ENCODE measurements at places on chromosomes 5 and 9. TPM values are rescaled to one million over a fixed set of nuclear protein-coding genes. Genes with fewer than 3 reads are reported as not detected.

DNA sequence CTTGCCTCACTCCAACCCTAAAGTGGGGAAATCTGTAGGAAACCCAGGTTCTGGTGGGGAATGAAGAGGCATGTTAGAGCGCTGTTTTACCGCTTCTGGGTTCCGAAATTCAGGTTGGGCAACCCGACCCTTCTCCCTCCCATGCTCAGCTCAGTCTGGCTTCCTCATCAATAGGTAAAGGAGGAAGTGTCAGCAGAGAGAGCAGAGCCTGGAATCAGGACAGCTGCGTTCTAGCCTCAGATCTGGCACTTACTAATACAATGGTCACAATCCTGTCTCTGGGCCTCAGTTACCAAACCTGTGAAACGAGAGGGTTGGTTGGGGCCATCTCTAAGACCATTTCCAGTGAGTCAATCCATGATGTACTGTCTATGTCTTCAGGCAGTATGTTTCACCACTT lies 16.2 kb upstream of the TNIP1 start:
- no peak for DNase-seq

The OLFM1 gene
- total RNA-seq = not detected

DNA sequence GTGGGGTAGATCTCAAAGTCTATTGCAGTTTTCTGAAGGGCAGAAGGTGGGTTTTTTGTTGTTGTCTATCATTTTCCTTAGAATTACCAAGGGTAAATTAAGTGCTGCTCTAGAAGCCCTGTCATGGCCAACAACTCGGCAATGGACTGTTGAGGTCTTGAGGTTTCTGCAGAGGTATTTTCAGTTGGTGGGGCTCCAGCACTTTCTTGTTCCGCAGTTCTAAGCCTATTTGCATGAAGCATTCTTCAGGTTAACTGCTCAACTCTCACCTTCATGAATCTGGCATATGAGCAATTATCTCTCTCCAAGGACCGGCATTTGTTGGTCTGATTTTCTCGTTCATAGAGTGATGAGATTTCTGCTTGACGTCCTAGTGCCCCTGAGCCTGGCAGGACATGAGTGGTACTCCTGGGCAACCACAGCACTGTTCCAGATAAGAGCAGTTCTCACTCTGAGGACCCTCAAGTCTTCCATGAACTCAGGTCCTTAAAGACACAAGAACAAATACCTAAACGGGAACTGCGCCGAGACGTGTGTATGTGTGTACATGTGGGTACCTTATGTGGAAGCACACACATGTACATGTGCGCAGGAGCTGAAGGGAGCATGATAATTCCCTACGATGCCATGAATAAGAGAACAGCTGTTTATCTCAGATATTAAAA lies 544.5 kb downstream of the CSNK1G3 start:
- no peak for DNase-seq

DNA sequence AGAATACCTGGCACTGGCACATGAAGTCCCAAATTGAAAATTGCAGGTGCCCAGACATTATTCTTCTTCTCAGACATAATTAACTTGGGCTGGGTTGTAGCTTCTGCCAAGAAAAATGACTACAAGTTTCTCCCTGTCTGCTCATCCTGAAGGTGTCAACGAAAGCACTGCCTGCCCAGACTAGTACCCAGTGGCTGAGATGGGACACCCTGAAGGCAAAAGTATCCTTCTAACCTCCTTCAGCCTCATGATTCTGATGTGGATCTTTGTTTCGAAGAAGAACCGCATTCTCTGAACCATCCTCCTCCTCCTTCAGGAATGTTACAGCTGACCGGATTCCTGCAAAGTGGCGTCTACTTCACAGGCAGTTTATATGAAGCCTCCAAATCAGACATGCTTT lies 161.1 kb upstream of the FST start:
- DNase-seq = no peak

The SOHLH1 gene
- not detected for total RNA-seq

GRCh38 chr5:93577854-93578812 lies 2.9 kb downstream of the NR2F1-AS1 start:
- no peak for DNase-seq

The PCDHA3 gene
- total RNA-seq = 0.16 TPM

GRCh38 chr5:68435611-68436010 lies 220.1 kb downstream of the PIK3R1 start:
- DNase-seq = no peak

DNA sequence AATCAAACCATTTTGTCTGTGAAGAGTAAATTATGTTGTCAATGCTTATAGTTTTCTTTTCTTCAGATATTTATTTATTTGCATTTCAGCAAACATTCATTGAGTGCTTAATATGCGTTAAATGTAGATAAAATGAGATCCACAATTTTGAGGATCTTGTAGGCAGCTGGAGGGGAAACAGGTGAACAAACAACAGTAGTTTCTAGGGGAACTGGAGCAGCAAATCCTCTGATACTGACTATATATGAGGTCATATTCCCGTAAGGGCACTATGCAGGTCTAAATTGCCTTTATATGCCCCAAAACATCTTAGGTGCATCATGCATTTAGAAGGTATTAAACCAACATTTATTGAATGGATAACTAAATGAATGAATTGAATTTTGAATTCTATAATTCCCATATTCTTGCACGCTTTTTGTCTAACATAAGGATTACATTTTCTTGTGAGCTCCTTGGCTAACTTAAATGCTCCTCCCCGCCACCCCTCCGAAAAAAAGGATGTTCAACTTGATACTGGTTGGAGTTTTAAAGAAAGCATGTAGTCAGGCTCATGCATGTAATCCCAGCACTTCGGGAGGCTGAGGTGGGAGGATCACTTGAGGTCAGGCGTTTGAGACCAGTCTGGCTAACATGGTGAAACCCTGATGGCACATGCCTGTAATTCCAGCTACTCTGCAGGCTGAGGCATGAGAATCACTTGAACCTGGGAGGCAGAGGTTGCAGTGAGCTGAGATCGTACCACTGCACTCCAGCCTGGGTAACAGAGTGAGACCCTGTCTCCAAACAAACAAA lies 299.8 kb downstream of the TMEM38B start:
- no peak for DNase-seq

DNA sequence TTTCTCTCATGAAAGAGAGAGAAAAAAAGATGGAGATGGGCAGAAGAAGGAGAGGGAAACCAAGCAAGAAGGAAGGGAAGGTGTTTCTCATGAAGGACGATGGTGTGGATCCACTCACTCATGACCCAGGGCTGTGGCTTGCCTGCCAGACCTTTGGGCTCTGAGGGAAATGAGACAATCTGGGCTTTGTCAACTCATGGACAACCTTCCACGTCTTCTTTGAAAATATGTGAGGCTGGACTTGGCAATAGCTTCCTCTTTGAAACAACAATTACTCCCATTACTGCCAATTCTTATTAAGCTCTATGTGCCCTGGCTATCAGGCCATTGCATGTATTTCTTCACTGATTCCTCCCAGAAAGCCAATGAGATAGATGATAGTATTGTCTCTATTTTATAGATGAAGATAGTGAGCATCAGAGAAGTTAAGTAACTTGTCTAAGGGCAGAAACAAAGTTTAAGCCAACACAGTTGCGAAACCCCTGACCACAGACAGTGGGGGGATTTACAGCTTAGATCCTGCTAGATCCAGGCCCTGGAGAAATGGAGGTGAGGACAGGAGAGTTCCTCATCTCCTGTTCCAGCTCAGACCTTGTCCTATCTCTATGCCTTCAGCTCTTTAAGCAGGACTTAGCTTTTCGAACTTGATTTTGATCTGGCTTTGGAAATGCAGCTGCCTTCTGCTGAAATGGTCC lies 132.4 kb downstream of the GCNT1 start:
- DNase-seq = no peak

The PRDM9 gene
- not detected for total RNA-seq

DNA sequence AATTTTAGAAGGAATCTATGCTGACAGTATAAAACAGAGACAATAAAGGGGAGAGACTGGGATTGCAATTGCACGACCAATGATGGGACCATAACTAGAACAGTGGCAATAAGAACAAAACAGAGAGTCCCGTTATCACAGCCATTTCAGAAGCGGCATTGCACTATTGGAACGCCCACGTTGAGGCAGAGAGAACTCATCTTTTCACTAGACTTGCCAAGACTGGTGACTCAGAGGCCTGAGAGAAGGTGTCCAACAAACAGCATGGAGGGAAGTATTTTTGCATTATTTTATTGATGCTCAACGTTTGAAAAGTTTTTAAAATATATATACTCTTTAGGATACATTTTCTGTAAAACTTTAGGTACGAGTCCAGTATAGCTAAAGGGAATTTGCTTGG lies 737.7 kb downstream of the TLE1 start:
- DNase-seq = peak; percentile 51

GRCh38 chr9:70052768-70053167 lies 9.1 kb downstream of the MAMDC2 start:
- DNase-seq = no peak

The AIF1L gene
- 75.4 TPM for total RNA-seq

GRCh38 chr5:151648988-151649387 lies 37.7 kb downstream of the SPARC start:
- no peak for DNase-seq

The PCDHGA7 gene
- total RNA-seq = 2.3 TPM

DNA sequence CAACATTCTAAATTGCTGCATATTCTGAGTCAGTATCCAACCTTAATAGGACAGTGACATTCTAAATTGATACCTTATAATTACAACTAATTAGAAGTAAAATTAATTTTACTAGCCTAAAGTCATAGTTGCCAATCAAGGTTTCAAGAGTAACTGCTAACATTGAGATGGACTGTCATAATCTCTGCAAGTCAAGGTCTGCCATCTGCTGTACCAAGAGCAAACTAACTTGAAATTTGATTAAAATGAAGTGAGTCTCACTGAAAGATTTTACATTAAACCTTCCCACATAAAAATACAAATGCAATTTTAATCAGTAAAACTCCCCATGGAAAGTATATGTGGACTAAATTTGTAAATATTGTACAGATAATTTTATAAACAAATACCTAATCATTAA lies 235.3 kb downstream of the PRDM9 start:
- no peak for DNase-seq

The CDC37L1 gene
- total RNA-seq = 66.1 TPM

DNA sequence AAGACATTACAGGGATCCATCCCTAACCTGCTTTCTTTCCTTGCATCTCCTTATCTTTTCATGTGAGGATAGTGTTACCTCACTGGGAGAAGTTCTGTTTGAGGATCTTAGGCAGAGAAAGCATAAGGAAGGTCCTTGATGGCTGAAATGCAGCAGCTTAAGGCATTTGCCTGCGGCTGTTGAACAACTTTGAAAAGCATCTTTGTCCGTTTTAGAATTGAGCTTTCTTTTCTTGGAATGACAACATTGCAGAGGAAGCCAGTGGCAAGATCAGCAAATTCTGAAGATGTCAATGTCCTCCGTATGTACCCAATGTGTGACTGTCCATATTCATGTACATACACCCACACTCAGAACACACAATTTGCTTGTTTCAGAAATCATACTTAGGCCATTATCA lies 436.2 kb downstream of the GABRG2 start:
- DNase-seq = no peak

- DNase-seq = no peak
Measured at GRCh38 chr5:5139336-5139776, 774 bp upstream of the ADAMTS16 start.

The RMRP gene
- 3,603 TPM for total RNA-seq

The IL9 gene
- not detected for total RNA-seq

GRCh38 chr9:134358026-134358661 lies 31.9 kb downstream of the RXRA start:
- no peak for DNase-seq

DNA sequence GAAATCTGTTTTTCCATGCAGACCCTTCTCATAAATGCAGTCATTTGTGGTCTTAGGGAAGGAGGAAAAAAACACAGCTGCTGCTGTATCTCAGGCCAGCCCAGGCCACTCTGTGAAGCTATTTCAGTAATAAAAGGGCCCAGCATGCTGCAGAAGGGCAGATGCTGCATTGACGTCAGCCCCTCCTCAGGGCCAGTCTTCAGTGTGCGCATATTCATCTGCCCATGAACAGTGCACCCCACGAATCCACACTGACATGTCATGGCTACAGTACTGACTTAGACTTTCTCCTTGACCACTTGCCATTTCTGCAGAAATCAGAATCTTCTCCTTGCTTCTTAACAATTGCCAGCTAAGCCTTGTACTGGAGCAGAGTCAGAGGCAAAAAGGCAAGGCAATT lies 304.7 kb downstream of the GABRG2 start:
- peak; percentile 42 for DNase-seq

DNA sequence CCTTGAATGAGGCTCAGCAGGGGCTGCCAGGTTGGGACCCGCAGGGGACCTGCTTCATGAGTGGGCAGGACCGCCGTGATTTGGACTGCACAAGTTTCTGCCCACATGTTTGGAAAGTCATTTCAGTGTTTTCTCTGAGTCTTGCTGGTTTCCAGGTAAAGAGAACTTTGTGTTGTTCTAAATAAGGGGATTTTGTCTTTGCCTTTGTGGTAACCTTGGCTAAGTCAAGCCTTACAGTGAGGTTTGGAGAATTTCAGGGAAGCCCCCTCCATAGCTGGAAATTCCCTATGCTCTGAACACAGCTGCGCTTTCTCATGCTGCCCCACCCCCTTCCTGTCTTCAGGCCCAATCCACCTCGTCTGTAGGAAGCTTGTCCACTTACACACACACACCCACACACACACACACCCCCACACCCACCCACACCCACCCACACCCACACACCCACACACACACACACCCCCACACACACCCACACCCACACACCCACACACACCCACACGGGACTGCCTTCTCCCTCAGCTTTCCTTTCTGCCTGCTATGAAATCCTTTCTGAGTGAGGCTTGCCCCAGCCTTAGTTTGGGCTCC lies 270.1 kb downstream of the HSPA4 start:
- DNase-seq = no peak

GRCh38 chr5:172768098-172768572 lies 2.9 kb downstream of the DUSP1 start:
- DNase-seq = no peak

The PCDHB6 gene
- 1.5 TPM for total RNA-seq

- DNase-seq = no peak
Measured at GRCh38 chr5:131022811-131023497, 142.1 kb downstream of the HINT1 start.

- DNase-seq = no peak
Measured at GRCh38 chr5:82884821-82885471, 192.2 kb downstream of the TMEM167A start.

GRCh38 chr5:92548346-92548745 lies 1032.7 kb downstream of the NR2F1-AS1 start:
- DNase-seq = peak; percentile 55

DNA sequence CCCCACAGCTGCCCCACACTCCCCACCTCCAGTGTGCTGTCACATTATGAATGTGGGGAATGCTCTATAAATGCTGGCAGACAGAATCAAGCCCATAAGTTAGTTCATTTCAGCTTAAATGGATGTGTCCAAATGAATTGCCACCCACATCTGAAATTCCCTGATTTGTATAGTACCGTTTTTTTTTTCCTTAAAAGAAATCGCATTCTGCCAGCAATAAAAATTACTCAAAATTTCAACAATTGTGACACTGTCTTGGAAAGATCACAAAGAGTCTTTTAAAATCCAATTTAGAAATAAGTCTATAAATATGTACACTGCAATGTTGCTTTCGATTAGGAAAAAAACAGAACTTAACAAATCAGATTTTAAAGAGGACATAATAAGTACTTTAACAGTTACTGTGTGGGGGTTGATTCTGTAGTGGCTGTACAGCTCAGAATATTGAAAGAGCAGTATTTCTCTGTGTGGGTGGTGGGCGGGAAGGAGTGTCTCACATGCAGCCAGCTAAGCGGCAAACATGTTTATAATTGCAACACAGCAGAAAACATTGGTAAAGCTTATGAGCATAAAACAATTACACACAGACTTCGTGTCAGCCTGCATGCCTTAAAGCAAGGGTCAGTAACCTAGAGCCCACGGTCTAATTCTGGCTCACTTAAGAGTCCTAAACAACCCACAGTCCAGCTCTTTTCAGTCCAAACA lies 24.9 kb upstream of the CSNK1G3 start:
- no peak for DNase-seq

GRCh38 chr5:179858241-179858585 lies 404 bp downstream of the MRNIP start:
- no peak for DNase-seq

The PPIP5K2 gene
- 31.8 TPM for total RNA-seq

Measured in myocyte (in vitro differentiated cells).